ENCODE measurements at places on chromosomes 3 and 15. TPM values are rescaled to one million over a fixed set of nuclear protein-coding genes. Genes with fewer than 3 reads are reported as not detected.
A peak's percentile ranks its signal among the peaks of the same experiment; 100 is the strongest.

- H3K27ac ChIP-seq = no peak overlapping the region
- peaks cover 8% of the 10 kb centered on the region for H3K27me3 ChIP-seq
- no peak overlapping the region for H3K4me3 ChIP-seq
Measured at GRCh38 chr3:48394391-48394790, 22.4 kb downstream of the FBXW12 start.

- H3K36me3 ChIP-seq = no peaks in the 10 kb centered on the region
- no peaks in the 10 kb centered on the region for H3K27me3 ChIP-seq
- DNase-seq = no peak
Measured at GRCh38 chr3:16704941-16705340, 99.7 kb upstream of the DAZL start.

The CCK gene
- total RNA-seq = not detected

- H3K36me3 ChIP-seq = no peaks in the 10 kb centered on the region
- H3K27ac ChIP-seq = no peak overlapping the region
- peaks cover 5% of the 10 kb centered on the region for H3K4me1 ChIP-seq
- H3K4me3 ChIP-seq = no peak overlapping the region
Measured at GRCh38 chr3:133271539-133271938, 128.3 kb upstream of the BFSP2 start.

The RHOV gene
- total RNA-seq = 0.29 TPM

The FGD5 gene
- total RNA-seq = 0.12 TPM

The MED12L gene
- 1.5 TPM for total RNA-seq

DNA sequence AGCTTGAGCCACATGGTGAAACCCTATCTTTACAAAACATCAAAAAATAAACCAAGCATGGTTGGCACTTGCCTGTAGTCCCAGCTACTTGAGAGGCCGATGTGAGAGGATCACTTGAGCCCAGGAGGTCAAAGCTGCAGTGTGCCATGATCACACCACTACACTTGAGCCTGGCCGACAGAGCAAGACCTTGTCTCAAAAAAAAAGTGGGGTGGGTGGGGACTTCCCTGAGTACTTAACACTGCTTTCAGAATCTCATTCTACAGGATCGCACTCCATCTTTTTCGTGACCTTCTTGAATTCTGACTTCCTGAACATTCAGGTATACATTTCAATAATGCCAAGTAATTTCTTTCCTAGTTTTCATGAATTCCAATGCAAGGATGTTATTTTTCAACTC is 91.3 kb downstream of the PDE8A start:
- H3K4me1 ChIP-seq = peaks cover 22% of the 10 kb centered on the region
- H3K27me3 ChIP-seq = no peaks in the 10 kb centered on the region
- H3K4me3 ChIP-seq = no peak overlapping the region
- H3K27ac ChIP-seq = peak overlapping the region; percentile 60
- peaks cover 28% of the 10 kb centered on the region for H3K36me3 ChIP-seq
- DNase-seq = peak; percentile 27

GRCh38 chr15:76979996-76980520 is 14.9 kb upstream of the PSTPIP1 start:
- no peaks in the 10 kb centered on the region for H3K36me3 ChIP-seq
- H3K4me1 ChIP-seq = peaks cover 13% of the 10 kb centered on the region
- no peak overlapping the region for H3K4me3 ChIP-seq
- DNase-seq = no peak

DNA sequence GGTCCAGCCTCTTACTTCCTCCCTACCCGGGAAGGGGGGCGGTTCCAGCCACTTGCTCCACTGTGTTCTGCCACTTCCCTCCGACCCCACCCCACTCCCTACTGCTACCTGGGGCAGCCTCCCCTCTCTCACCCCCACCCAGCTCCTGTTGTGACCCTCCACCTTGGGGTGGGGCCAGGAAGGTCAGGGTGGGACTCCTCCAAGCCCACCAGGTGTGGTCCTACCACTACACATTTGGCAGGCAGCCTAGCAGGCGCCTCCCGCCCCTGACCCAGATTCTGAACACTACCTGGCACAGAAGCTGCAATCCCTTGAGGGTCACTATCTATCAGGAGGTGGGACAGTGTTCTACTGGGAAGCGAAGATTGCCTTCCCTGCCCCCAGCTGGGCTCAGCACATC is 13.7 kb upstream of the RAF1 start:
- no peak for DNase-seq
- H3K4me3 ChIP-seq = no peak overlapping the region
- no peaks in the 10 kb centered on the region for H3K36me3 ChIP-seq
- peaks cover 11% of the 10 kb centered on the region for H3K4me1 ChIP-seq
- no peak overlapping the region for H3K27ac ChIP-seq
- H3K27me3 ChIP-seq = no peaks in the 10 kb centered on the region

The SH2D7 gene
- total RNA-seq = not detected

The HRG gene
- total RNA-seq = not detected

GRCh38 chr3:108153451-108153981 is 62.7 kb upstream of the CD47 start:
- H3K4me3 ChIP-seq = no peak overlapping the region
- DNase-seq = peak; percentile 68
- no peak overlapping the region for H3K27ac ChIP-seq
- no peaks in the 10 kb centered on the region for H3K27me3 ChIP-seq
- peaks cover 17% of the 10 kb centered on the region for H3K4me1 ChIP-seq
- no peaks in the 10 kb centered on the region for H3K36me3 ChIP-seq

Data from activated CD4-positive, alpha-beta memory T cell treated with anti-CD3 and anti-CD28 coated beads for 36 hours (primary cell).